Activated CD4-positive, CD25-positive, alpha-beta regulatory T cell treated with anti-CD3 and anti-CD28 coated beads, Interleukin-2, amount 50 U/mL, for 72 hours (primary cell): ENCODE measurements at places on chromosomes 5 and 9.

DNA sequence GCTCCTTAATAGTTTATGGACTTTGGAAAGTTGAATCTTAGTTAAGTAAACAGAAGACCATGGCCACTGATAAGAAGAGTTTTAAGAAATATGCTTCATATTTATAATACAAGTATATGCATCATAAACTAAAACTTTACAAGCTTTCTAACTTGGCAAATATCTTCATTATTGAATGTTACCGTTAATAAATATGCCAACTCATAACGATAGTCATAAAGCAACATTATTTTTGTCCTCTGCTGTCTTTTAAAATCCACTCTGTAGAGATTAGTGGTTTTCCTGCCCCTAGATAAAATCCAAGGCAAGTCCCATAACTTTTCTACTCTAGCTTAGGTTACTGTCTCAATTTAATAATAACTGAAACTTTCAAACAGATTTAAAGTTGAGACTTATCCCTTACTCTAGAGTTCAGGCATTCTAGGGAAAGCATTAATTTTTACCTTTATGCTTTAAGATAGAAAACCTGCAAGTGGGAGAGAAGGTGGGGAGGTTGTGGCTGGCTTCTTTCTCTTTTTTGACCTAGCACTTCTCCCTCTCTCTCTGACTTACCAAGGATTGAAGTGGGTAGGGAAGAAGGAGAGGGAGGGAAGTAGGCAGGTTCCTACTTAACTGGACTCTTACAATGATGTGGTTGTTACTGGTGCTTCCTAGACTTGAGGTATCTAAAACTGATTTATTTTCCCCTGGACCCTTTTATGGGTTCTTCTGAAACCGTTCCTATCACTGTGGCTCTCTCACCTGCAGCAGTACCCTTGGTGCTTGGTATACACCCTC, 29.6 kb downstream of the RNF145 start:
- DNase-seq = no peak

- no peak for DNase-seq
These were observed 13.8 kb downstream of the VAV2 start for GRCh38 chr9:133978226-133978898.

DNA sequence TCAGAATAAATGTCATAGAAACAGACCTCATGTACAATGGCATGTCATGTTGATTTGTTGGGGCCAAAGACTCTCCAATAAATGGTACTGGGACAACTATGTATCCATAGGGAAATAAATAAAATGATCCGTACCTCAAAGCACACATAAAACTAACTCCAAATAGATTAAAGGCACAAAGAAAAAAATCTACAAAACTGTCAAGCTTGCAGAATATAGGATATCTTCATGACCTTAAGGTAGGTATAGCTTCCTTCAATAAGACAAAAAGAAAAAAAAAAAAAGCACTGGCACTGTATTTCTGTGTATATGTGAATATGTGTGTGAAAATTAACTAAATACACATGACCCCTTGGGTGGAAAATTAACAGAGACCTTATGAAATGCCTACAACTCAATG, 101.9 kb downstream of the DIRAS2 start:
- DNase-seq = no peak

DNA sequence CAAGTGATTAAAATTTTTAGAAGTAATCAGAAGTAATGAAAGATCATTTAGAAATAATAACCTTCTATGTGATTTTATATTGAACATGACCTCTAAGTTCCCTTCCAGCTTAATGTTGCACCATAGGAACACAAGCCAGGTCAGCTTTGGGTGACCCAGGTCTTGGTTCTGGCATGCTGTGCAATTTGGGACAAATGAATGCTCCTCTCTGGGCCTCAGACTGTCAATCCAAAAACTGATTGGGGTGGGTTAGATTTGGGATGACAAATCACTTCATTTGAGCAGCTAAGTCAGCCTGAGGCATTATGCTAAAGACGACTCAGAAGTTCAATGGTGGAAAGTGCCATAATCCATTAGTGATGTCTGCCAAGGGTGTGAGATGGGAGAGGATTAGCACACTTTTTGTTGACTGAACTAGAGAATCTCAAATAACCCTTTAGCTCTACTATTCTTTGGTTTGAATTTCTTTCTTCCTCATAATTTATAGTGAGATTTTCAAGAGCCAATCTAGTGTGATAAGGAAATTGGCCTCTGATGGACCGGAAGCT, 60.7 kb upstream of the BOD1 start:
- DNase-seq = no peak

DNA sequence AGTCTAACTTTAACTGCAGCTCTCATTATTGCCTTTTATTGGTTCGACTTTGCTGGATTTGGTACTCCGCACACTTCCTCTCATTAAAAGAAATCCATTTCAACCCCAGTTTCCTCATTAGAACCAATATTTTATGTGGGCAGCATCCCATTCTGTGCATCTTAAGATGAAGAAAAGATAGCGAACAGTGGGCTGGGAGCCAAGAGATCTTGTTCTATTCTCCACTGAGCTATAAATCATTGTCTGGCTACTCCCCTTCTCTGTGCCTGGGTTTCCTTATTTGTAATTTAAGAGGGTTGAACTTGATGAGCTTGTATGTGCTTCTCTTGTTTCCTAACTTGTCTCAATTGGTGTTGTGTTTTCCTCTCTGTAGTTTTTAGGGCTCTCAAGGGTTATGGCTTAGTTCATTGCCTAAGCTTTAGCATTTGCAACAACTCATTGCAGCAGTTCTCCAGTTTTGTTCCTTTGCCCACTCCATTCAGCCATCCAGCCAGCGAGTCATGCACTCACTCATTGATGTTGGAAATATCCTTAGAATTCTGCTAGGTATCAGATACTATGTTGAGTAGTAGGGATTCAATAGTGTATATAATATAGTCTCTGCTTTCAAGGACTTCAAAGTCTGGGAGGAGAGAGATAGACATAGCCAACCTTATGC, 273.3 kb upstream of the TNC start:
- no peak for DNase-seq

- DNase-seq = no peak
These were observed 4.7 kb upstream of the RECK start for GRCh38 chr9:36031774-36032555.

- DNase-seq = no peak
These were observed 396.3 kb downstream of the YTHDC2 start for GRCh38 chr5:113909782-113910181.

DNA sequence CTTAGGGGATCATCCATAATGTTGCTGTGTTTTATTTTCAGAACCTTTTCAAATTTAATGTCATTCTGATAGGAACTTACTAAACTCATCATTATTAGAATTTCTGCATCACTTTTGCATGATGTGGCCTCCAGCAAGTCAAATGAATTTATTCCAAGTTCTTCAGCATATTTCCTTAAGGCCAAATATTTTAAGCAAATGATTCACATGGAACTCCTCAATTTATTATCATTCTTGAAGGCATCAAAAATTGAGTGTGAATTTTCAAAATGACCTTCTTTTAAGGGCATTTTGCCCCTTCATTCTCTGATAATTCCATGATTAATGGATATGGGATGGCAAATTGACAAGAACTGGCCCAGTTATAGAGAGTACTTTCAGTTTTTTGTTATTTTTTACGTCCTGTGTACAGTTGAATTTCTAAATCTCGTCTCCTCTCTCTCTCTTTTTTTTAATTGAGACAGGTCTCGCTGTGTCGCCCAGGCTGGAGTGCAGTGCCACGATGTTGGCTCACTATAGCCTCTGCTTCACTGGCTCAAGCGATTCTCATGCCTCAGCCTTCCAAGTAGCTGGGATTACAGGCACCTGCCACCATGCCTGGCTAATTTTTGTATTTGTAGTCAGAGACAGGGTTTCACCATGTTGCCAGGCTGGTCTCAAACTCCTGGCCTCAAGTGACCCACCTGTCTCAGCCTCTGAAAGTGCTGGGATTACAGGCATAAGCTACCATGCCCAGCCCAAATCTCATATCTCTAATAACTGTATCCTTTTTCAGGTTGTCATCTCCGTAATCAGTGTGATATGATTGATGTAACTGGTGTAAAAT, 29.1 kb downstream of the GPR21 start:
- no peak for DNase-seq

GRCh38 chr5:2203774-2204173, 321.0 kb upstream of the IRX4 start:
- DNase-seq = no peak

DNA sequence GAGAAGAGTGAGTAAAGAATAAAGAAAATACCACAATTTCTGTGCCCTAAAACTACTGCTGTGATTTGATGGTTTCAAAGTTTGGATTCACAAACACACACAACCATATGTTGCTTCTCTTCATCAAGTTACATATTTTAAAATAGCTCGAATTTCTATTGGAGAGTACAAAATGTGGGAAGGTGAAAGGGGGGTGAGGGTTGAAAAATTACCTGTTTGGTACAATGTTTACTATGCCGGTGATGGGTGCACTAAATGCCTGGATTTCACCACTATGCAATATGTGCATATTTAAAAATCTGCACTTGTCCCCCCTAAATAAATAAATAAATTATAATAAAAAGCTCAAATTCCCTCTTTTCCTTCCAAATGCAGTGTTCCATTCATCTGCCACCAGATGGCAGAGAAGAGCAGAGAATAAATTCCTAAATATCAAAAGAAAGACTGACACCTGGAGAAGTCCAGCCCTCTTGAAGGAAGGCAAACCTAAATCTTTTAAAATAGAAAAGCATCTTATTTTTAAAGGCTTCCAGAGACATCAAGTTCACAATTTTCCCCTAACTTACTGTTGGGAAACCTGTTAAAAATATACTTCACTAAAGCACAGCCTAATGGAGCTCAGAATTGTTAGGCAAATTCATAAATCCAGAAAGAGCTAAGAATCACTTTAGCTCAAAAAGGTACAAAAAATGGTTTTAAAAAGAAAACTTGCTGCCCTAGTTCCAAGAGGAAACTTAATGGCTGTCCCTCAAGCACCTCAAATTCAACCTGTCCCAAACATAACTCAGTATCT, 24.8 kb upstream of the HNRNPA0 start:
- no peak for DNase-seq

DNA sequence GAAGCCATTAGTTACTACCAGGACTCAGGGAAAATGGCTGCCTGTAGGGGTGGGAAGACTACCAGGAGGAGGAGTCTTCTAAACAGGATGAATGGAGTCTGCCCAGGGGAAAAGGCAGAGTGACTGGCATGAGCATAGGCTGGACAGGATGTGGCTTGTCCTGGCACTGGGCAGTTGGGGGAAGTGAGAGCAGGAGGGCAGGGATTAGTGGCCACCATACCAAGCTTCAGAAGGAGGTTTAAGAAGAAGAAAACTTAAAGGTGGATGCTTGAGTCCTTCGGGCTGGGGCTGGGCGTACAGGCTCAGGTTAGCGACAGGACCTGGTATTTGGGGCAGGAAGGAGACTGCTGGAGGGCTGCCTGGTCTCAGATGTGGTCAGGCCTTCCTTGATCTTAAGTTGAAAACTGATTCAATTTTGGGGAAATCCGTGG, 5.0 kb upstream of the NSD1 start:
- no peak for DNase-seq

DNA sequence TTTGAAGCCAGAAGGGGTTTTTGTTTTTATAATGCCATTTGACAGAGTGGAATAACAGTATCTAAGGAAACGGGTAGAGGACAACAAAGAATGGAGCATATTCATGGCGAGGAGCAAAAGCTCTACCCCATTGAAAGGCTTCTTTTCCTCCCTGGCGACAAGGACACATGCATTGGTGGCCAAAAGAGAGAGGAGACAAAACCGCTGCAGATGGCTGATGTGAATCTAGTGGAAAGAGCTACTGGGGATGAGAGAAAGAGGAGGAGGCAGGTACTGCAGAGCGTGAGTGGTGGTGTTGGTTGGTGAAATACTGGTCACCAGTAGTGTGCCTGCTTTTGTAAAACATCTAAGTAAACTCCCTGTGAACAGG, 491 bp downstream of the APC start:
- DNase-seq = no peak

GRCh38 chr9:133762488-133763271, 24.5 kb upstream of the SARDH start:
- peak; percentile 21 for DNase-seq

- peak; percentile 80 for DNase-seq
These were observed 73.1 kb downstream of the STK10 start for GRCh38 chr5:172114875-172115422.

DNA sequence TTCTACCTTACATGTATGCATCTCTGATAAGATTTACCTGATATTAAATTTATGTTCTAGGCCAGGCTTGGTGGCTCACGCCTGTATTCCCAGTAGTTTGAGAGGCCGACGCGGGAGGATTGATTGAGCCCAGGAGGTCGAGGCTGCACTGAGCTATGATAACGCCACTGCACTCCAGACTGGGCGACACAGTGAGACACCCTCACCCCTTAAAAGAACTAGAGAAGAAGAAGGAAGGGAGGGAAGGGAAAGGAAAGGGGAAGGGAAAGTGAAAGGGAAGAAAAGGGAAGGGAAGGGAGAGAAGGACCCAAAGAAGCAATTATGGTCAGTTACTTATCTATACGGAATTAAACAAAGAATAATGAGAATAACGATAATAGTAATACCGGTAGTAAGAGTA, 1.2 kb upstream of the RFK start:
- no peak for DNase-seq

GRCh38 chr5:169190849-169191248, 110.1 kb downstream of the SLIT3 start:
- DNase-seq = no peak

- DNase-seq = no peak
These were observed 83.8 kb upstream of the FREM1 start for GRCh38 chr9:14993901-14994554.

DNA sequence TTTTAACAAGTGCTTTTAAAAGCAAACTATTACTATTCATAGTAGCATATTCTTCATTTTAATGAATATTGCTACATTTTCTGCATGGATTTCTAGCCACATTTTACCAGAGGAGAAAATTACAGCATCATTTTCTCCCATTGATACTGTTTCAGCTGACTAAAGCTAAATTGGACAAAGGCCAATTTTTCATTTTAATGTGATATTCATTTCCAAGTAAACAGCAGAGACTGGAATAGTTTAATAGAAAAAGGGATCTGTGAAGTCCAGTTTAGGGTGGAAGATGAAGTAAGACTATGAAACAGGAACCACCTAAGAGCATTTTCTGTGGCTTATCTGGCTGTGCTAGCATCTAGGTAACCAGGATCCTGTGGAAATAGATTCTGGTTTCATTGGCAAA, 128.1 kb downstream of the GIN1 start:
- DNase-seq = no peak

DNA sequence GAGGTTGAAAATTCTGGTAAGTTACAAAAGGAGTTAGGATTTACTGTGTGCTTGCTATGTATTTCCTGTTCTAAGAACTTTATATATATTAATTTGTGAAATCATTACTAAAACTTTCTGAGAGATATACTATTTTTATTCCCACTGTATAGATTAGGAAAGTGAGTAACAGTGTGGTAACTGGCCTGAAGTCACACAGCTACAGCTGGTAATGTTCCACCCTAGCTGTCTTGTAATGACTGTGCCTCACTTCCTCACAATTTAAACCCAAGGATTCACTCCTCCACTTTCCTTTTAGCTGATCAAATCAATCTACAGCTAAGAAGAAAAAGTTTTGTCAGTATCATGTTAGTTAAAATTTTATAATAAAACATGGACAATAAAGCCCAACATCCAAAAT, 278.8 kb downstream of the GAS1 start:
- no peak for DNase-seq

- DNase-seq = no peak
These were observed 237.9 kb downstream of the ISL1 start for GRCh38 chr5:51621156-51621555.
